ELR (cell line): ENCODE measurements at places on chromosomes 3 and 15.

GRCh38 chr15:98649472-98650416 lies 1.4 kb downstream of the IGF1R start:
- peak; percentile 51 for DNase-seq

GRCh38 chr3:129336093-129336706 lies 57.5 kb downstream of the HMCES start:
- DNase-seq, result no peak

GRCh38 chr15:70268698-70269251 lies 171.1 kb upstream of the TLE3 start:
- DNase-seq, result no peak

GRCh38 chr15:31245135-31245689 lies 81.4 kb upstream of the KLF13 start:
- no peak for DNase-seq

GRCh38 chr3:129958755-129959154 lies 15.8 kb upstream of the TRH start:
- DNase-seq, result no peak

DNA sequence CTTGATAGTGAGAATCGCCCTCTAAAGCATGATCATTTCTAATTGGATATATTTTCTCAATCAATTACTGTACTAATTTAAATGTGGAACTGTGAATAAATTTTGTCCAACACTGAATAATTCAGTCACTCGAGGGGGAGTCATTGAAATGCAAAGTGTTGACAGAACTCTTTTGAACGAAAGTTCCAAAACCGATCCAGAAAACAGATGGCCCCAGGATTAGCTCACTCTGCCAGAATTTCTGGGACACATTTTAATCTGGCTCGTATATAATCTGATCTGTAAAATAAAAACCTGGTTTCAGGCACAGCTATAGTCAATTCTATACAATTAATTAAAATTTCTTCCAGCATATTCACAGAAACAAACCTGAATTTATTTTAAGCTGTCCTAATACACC lies 580.4 kb downstream of the ROBO1 start:
- no peak for DNase-seq

DNA sequence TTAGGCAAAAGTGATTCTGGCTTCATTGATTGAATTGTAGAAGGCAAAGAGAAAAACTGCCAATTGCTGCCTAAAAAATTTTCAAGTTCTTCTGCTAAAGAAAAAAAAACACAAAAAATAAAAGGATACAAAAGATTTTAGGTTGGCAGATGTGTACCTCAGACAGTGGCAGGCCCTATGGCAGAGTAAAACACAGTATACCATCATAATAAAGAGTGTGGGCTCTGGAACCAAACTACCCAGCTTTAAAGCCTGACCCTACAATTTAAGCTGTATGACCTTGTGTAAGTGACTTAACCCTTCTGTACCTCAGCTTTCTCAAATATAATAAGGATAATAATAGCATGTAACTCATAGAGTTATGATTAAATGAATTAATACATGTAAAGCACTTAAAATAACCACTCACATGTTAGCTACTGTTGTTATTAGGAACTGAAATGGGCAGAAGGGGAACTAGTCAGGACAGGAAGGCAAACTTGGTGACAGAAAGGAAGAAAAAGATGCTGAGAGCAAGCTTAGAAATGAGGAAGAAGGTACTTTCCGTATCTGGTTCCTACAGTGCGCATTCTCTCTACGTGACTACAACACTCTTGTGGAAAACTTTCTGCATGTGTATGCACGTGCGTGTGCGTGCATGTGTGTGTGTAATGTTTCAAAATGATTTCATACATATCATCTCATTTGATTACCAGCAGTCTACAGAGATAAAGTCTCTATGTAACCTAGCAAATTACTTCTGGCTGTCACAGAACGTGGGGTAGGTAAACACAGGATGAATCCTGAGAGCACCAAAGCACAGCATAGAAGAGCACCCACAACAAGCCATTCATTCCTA lies 13.6 kb upstream of the GATM start:
- no peak for DNase-seq

- no peak for DNase-seq
Measured at GRCh38 chr15:63560741-63561448, 36.3 kb upstream of the FBXL22 start.

DNA sequence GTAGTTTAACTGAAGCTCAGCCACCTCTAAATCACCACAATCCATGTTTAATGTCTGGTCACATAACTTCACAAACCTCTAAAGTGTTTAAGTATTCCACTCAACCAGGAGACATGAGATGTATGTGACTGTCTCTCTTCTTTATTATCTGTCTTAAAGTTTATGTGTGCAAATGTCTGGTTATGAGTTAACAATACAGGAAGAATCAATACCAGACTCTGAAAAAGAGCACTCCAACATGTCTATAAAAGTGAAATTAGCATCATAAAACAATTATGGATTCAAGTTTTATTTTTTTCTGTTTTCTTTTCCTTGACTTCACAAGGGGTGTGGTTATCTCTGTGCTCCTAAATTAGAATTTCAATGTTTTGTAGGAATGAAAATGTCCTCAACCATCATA lies 44.8 kb upstream of the AGBL1 start:
- DNase-seq, result no peak

DNA sequence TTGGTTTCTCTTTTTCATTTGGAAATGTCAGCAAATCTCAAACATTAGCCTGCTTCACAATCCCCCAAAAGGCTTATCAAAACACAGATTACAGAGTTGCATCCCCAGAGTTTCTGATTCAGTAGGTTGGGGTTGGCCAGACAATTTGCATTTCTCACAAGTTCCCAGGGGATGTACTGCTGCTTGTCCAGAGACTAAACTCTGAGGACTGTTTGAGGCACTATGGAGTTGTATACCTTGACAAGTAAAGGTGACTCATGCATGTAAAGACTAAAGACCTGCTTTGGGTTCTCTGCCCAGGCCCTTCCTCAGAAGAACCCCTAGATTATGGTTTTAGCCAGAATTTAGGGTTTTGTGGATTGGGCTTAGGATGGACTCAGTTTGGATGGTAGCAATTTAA lies 151.1 kb upstream of the ARHGEF26 start:
- DNase-seq, result no peak

DNA sequence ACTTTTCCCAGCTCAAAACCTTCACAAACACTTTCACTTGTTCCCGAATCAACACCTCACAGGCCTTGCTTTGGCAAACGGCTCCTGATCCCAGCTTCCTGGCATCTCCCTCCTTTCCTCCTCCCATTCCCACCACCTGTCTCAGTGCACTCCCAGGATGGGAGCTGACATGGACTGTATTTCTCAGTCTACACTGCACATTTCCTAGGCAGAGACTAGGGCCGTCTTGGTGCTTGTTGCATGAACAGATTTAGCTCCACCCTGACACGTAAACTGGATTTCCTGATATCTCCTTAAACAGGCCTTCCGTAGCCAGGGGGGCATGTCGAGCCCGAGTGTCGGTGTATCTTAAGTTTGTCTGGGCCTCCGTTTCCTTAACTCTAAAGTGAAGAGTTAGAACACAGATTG lies 790 bp upstream of the WHAMM start:
- DNase-seq, result no peak

GRCh38 chr15:87703327-87704111 lies 553.0 kb downstream of the NTRK3 start:
- DNase-seq, result no peak

DNA sequence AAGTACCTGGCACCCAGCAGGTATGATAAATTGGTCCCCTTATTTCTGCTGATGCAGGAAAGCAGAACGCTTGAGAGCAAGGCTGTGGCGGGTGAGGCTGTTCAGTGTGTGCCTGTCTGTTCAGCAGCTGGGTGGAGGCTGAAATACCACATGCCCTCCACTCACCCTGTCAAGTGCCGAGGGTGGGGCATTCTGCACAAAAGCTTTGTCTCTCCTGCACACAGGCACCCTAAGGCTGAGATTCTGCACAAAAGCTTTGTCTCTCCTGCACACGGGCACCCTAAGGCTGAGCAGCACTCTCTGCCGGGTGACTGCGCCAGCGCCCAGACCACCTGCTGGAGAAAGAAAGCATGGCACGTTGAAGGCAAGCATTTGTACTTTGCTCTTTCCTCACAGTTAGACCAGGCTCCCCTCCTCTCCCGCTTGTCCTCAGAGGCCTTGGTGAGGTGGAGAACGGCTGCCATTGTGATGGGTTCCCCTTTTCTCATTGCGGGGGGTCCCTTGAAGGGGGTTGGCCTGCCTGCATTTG lies 97.5 kb downstream of the BDH1 start:
- peak; percentile 50 for DNase-seq

DNA sequence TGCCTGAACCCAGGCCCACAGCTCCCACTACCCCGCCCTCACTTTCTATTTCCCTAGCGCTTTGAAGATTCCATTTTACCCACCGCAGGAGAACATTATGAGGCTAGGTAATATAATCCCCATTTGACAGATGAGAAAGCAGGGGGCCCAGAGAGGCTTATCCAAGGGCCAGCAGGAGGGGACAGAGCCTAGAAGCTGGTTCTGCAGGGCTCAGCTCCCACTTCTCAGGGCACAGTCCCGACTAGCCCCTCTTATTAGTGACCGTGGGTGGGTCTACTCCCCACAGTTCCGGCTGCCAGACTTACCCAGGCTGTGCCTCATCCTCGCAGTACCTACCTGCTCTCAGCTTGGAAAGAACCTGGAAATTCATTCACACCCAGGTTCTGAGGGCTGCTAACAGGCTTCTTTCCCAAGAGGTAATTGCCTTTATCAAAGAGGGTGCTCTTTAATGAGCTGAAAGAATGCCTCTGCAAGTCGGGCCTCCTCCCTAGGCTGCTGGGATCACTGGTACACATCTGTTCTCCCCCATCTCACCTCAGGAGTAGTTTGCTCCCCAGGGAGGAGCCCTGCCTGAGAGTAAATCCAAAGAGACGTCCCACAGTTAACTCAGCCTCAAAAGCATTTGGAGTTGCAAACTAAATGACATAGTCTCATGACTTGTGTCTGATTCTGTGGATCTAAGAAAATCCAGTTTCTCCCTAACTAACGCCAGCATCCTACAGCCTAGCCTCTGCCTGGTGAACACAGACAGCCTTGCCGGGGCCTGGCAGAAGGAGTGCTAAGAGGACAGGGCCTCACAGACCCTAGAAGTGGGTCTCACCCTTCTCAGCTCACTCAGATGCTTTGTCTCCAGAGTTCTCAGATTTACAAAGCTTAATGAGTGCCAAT lies 125.0 kb downstream of the CHSY1 start:
- peak; percentile 28 for DNase-seq

DNA sequence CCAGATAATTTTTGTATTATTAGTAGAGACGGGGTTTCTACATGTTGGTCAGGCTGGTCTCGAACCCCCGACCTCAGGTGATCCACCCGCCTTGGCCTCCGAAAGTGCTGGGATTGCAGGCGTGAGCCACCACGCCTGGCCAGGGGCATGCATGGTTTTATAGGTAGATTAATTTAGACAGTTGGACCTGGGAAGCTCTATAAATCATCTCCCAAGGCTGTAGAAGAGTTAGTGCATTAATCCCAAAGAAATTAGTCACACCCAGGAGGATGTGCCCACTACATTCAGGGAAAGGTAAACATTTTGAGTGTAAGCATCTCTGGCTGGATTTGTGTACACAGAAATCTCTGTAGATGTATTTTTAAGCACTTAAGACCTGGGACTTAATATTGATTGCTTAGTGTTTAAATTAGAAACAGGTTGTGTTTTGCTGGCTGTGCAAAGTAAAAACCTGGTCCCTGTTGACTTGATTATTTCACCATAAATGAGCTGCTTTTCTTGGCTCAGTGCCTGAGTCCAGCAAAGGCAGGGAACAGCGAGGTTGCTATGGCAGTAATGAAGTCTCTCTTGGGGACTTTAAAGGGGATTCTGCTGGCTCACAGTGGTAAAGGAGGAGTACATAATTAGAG lies 19.2 kb downstream of the EXOSC7 start:
- peak; percentile 21 for DNase-seq

- no peak for DNase-seq
Measured at GRCh38 chr3:98034486-98034885, 629 bp downstream of the GABRR3 start.

GRCh38 chr15:98884894-98885293 lies 122.7 kb downstream of the PGPEP1L start:
- DNase-seq, result no peak

- no peak for DNase-seq
Measured at GRCh38 chr3:82038556-82038955, 277.1 kb upstream of the GBE1 start.

- peak; percentile 44 for DNase-seq
Measured at GRCh38 chr3:57224856-57225255, 2.7 kb upstream of the APPL1 start.

GRCh38 chr15:25563596-25563995 lies 124.8 kb upstream of the UBE3A start:
- DNase-seq, result no peak

GRCh38 chr15:51803965-51804364 lies 25.5 kb upstream of the TMOD3 start:
- DNase-seq, result peak; percentile 13
